ENCODE measurements at places on chromosomes 11 and 22.

GRCh38 chr11:5007561-5007960 is 12.9 kb downstream of the OR51L1 start:
- DNase-seq = no peak

- DNase-seq = no peak
Observed at GRCh38 chr11:21807350-21807749, 385.5 kb upstream of the ANO5 start.

- peak; percentile 70 for DNase-seq
Observed at GRCh38 chr11:17012712-17013547, 1.3 kb downstream of the PLEKHA7 start.

DNA sequence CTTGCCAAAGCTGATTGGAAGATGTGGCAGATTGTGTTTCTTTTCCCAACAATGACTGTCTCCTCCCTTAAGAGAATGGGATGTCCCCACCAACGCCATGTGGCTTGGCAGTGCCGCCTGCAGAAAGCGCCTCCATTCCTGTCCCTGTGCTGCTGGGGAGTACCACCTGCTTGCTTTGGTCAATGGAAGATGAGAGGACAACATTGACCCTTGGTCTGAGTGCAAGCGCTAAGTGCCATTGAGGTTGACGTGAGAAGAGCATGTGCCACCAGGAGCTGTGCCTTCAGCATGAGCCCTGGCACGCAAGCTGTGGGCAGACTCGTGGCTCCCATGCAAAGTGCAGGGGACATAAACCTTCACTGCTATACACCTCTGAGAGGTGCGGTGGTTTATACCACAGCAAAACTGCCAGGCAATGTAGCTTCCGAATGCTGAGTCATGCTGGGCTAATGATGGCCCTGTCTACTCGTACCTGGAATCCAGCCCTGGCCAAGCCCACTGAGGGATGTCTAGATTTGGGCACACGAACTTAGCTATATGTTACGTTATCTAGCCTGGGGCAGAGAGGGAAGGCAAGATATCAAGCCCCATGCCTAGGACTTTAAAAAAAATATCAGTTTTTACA is 41.9 kb downstream of the MYEOV start:
- no peak for DNase-seq

DNA sequence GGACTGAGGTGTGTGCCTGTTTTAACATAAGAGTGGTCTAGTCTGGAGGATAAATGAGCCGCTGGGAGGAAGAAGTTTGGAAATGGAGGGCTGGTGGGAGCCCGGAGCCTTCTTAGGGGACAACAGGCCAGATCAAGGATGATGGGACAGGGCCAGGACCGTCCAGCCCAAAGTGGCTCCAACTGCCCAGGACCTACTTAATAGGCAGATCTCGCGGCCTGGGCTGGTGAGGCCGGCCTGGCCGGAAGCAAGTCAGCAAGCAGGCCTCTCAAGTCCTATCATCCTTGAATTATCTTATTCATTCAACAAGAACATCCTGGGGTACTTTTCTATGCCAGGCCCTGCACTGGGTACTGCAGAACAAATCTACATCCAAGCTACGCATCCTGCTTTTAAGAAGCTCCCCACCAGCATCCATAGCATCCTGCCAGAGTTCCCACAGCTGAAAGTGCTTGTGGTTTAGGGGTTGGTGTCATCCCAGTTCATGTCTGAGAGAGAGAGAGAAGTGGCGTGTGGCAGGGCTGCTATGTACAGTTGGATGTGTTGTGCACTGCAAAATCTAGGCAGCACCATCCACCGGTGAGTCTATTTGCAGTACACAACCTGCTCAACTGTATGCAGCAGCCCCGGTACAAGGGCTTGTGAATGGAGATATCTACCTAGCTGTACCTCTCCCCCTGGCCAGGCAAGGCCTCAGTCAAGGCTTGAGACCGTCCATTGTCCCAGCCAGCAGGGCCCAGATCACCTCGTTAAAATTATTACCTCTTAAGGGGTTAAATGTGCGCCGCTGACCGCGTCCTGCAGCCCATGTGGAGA is 82.1 kb downstream of the FBLN1 start:
- DNase-seq = no peak

- DNase-seq = no peak
Observed at GRCh38 chr11:68381716-68382115, 69.3 kb downstream of the LRP5 start.

DNA sequence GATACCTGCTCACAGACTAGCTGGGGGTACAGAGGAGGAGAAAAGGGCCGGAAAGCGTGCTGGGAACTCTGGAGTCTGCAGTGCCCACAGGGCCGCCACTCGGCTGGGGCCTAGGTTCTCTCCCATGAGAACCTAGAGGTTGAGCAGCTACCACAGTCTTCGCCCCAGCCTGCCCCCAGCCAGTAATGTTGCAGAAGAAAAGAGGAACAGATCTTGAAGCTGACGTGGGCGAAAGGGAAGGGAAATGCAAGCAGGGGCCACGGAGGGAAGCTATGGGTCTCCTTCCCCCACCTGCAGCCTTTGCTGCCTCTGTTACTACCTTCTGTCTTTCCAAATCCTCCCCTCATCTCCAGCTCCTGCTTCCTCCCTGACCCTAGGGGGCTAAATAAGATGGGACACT is 28.8 kb upstream of the P2RY2 start:
- DNase-seq = no peak

DNA sequence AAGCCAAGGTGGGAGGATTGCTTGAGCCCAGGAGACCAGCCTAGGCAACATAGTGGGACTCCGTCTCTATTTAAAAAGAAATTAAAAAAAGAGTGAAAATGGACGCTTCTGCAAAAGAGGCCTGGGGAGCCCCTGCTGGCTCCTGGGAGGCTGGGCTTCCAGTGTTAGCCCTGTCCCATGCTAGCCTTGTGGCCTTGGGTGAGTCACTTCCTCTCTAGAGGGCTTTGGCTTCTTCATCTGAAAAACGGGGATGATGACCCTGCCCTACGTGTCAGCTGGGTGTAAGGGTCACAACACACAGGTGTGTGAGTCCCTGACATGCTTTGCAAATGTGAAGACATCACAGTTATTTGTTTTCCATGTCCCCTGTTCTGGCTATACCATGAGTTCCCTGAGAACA is 32.8 kb downstream of the FAM227A start:
- no peak for DNase-seq

DNA sequence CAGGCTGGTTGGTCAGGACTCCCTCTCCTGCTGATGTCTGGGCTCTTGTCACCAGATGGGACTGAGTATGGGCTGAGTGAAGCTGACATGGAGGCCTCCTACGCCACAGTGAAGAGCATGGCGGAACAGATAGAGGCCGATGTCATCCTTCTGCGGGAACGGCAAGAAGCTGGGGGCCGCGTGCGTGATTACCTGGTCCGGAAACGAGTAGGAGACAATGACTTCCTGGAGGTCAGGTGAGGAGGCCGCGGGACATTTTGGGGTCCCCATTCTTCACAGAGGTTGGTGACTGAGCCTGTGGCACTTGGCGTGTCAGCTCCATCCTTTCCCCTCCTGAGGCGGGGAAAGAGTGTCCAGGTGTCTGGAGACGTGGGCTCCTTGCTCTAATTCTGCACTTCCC is 10.1 kb downstream of the GTPBP1 start:
- DNase-seq = no peak

DNA sequence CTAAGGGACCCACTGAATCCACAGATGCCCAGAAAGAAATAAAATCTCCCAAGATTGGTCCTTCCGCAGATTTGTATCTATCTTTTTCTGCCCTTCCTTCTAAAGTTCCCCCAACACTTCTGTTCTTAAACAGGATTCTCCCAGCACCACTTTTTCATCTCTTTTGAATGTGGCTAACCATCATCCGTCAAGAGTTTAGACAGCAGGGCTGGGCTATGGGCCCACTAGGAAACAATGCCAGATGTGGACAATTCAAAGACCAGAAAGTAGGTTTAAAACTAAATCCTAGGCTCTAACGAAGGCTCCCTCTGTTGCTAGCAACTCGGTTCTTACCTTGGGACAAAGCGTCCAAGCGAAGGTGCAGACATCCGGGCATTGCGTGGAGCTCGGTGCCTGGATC is 100.0 kb downstream of the AMBRA1 start:
- DNase-seq = no peak

GRCh38 chr11:3615998-3616397 is 25.8 kb downstream of the ART5 start:
- DNase-seq = no peak

DNA sequence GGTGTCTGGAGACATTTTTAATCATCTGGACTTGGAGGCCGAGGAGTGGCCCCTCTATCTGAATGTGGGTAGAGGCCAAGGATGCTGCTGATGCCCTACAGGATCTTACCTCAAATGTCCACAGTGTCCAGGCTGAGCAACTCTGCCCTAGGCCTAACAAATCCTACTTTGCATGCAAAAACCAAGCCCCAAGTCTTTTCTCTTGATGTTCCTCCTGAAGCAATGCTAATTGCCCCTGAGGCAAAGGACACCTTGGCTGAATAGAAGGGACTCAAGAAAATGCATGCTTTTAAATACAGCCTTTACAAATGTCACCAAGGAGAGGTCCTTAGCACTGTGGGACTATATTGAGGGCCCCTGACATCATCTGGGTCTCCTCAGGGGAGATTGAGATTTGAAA is 43.8 kb upstream of the PHF21B start:
- no peak for DNase-seq

DNA sequence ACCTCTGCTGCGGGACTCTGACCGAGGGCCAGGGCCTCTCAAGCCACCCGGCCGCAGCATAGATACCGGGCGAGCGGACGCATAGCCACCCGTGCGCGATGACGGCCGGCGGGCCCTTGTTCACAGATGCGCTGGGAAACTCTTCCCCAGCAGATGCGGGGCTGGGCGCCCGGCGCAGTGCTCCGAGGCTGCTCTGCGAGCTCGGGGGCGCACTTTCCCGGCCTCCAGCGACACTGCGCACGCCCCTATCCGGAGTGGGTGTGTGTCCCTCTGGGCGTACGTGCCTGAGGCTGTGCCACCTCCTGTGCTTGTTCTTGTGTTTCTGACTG is 104.7 kb upstream of the E2F8 start:
- DNase-seq = no peak

DNA sequence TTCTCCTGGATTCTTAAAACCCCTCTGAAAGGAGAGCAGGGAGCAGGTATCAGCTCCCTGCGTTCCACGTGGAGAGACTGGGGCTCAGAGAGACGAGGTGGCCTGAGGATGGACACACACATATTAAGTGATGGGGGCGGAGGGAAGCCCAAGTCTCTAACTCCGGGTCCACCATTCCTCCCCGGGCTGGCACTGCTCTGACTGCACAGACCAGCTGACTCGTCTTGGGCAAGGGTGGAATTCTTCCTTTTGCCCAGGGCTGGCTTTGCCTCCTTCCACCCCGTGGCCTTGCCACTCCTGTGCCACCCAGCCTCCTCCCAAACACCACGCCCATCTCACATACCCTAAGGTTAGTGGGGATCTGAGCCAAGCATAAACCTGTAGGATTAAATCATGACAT is 65.0 kb downstream of the BUD13 start:
- no peak for DNase-seq

DNA sequence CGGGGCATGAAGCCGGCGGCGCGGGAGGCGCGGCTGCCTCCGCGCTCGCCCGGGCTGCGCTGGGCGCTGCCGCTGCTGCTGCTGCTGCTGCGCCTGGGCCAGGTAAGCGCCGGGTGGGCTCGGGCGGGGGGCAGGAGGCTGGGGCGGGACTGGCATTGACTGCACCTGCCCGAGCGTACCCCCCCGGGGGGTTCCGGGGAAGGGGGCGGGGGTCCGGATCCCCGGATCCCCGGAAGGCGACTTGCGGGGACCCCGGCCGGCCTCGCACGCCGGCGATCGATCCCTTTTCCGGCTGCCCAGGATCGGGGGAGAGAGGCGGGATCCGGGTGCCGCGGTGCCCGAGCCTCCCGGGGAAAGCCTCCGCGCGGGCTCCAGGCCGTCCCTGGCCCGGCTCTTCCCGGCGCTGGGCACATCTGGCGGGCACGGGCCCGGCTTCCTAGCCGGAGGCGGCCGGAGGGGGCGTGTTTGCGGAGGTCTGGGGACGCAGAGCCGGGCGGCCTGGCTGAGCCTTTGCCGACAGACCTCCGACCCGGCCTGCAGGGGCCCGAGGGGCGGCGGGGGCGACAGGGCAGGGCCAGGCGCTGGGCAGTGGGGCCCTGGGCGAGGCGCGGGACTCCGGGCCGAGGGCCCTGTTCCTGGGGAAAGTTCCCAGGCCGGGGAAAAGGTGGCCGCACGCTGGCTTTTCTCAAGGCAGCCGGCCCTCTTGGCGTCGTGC is 705 bp downstream of the PTPRJ start:
- DNase-seq = no peak

GRCh38 chr11:45930031-45930794 is 7.8 kb downstream of the LARGE2 start:
- no peak for DNase-seq

- DNase-seq = no peak
Observed at GRCh38 chr11:78290293-78291176, 101.8 kb downstream of the USP35 start.

DNA sequence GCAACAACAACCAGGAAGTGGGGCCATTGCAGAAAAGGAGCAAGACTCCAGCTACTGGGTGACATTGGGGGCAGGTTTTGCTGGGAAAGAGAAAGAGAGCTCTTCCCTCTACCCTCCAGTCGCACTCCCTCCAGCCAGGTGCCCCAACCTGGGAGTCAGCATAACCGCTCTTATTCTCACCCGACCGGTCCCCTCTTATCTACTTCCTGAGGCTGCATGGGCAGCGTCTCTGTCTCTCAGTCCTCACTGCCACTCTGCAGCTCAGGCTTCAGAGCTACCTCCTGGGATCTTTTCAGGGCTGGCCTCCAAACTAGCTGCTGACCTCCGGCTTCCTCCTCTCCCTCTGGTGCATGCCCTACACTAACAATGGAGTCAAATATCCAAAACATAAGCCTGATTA is 5.1 kb downstream of the ZNF70 start:
- DNase-seq = no peak

Measured in ascending aorta (tissue), 2 donors.